ENCODE measurements at places on chromosomes 2 and 18.

- DNase-seq: no peak
Measured at GRCh38 chr18:25976554-25976953, 113.9 kb downstream of the SS18 start.

DNA sequence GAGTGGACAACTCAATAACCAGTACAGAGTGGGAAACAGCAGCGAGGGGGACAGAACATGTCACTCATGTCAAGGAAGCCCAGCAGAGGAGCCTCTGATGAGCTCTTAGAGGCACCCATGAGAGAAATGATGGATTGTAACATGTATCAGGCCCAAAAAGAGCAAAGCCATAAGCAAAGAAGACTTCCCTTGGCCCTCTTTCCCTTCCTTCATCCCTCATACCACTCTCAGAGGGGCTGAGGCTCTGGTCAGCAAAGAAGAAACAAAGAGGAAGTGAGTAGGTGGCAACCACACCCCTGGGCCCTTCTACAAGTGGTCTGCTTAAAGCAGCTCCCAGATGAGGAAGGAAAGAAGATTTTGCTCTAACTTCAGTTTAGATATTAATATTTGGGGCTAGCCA, 112.8 kb downstream of the CDC42EP3 start:
- no peak for DNase-seq

DNA sequence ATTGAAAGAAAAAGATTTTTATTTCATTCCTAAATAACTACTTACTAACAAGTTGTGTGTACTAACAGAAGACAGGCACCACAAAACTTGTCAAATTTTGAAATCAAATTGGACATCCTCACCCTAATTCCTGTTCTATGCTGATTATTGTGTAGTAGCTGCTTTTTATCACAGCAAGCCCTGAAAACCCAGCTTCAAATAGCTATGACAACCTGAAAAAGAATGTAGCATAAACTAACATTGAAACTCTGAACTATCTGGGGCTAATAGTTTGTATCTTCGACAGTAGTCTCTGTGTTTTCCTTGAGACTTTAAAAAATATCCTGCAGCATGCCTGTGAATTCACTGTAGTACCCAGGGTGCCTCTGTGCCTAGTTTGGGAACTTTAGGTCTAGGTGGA, 122.6 kb downstream of the WDPCP start:
- DNase-seq: no peak

GRCh38 chr2:131011486-131011885, 81.8 kb downstream of the FAM168B start:
- no peak for DNase-seq

GRCh38 chr2:231399046-231399852, 3.7 kb downstream of the B3GNT7 start:
- no peak for DNase-seq

DNA sequence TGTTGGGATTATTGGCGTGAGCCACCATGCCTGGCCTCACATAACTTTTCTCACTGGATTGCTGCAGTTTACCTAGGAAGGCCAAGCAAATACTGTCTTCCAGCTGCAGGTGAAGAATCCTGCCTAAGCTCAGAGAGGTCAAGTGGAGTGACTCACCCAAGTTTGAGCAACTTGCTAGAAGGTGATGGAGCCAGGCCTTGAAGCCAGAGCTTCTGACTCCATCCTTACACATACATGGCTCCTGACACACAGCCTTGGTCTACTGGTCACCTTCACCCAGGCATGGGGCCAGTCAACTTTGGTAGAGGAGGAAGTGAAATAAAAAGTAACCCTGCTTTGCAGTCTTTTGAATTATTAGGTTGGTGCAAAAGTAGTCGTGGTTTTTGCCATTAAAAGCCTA, 93.5 kb downstream of the VWA3B start:
- no peak for DNase-seq
